Panc1 (cell line): ENCODE measurements at places on chromosomes 2 and 18.

GRCh38 chr2:61550375-61551209 lies 12.4 kb upstream of the XPO1 start:
- H3K36me3 ChIP-seq: no peaks in the 10 kb centered on the region
- DNase-seq: no peak
- no peaks in the 10 kb centered on the region for H3K4me1 ChIP-seq
- H3K4me3 ChIP-seq: no peak overlapping the region

DNA sequence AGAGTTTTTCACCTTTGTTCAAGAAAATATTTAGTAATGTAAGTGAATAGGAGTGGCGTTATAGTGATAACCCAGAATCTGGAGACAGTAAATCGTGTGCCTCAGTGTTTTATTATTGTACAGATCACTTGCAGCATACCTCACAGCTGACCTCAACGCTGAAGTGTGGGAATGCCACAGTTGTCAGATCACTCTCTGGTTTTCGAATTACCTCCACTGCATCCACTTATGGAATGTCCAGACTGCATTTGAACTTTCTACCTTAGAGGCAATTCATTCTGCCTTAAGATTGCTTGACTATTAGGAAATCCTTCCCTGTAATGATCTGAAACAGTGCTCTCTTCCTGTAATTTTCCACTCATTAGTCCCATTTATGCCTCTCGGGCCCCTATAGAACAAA lies 164.5 kb upstream of the ALPP start:
- H3K27me3 ChIP-seq: no peaks in the 10 kb centered on the region
- H3K4me3 ChIP-seq: no peak overlapping the region
- H3K4me1 ChIP-seq: no peaks in the 10 kb centered on the region
- no peaks in the 10 kb centered on the region for H3K36me3 ChIP-seq

DNA sequence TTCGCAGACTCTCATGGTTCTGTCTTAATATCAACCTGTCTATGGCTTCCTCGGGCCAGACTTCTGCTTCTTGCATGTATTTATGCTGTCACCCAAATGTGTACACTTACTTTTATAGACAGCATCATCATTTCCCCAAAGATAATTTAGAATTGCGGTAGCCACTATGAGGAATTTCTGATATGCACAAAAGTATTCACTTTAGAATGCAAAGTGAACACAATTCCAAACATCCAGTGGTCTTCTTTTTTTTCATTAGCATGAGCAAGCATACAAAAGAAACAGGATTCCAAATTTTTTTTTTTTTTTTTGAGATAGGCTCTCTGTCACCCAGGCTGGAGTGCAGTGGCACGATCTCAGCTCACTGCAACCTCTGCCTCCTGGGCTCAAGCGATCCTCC lies 21.0 kb upstream of the MCFD2 start:
- no peak overlapping the region for H3K4me3 ChIP-seq
- H3K27ac ChIP-seq: no peak overlapping the region
- DNase-seq: no peak

DNA sequence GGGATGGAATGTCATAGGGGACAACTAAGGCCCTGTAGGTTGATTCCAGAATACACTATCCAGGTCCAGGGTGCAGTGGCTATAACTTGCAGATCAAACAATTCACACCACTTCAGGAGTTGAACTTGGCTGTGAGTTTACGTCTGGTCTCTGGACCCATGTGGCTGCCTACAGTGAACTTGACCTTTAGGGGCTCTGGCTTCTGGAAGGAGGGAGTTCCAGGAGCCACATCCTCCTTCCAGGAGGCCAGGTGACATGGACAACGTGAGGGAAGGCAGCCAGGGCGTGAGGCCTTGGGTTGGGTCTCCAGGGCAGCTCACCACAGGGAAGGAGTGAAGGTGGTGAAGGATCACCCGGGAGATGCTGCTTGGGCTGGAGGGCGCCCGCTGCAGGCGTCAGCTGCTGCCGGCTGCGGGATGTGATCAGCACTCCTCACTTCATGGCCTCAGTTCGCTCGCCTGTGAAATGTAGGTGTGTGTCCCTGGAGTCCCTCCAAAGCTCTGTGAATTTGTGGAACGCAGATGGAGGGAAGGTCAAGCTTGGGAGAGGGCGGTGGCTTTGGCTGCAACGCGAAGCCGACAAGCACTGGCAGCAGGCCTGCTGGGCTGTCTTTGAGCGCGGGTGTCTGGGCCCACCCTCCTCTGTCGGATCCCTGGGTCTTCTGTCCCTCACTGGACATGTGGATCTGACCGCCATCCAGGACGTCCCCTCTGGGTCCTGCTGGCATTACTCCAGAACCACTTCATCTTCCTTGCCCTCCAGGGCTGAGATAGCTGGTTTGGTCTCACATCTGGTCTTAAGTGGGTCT lies 146.5 kb downstream of the GLI2 start:
- H3K27ac ChIP-seq: no peak overlapping the region
- H3K4me1 ChIP-seq: no peaks in the 10 kb centered on the region
- DNase-seq: no peak
- no peaks in the 10 kb centered on the region for H3K27me3 ChIP-seq
- H3K4me3 ChIP-seq: no peak overlapping the region

- H3K4me3 ChIP-seq: no peak overlapping the region
- H3K27ac ChIP-seq: no peak overlapping the region
- no peaks in the 10 kb centered on the region for H3K4me1 ChIP-seq
- H3K27me3 ChIP-seq: no peaks in the 10 kb centered on the region
These were observed 14.1 kb upstream of the MEX3C start for GRCh38 chr18:51211552-51211951.

DNA sequence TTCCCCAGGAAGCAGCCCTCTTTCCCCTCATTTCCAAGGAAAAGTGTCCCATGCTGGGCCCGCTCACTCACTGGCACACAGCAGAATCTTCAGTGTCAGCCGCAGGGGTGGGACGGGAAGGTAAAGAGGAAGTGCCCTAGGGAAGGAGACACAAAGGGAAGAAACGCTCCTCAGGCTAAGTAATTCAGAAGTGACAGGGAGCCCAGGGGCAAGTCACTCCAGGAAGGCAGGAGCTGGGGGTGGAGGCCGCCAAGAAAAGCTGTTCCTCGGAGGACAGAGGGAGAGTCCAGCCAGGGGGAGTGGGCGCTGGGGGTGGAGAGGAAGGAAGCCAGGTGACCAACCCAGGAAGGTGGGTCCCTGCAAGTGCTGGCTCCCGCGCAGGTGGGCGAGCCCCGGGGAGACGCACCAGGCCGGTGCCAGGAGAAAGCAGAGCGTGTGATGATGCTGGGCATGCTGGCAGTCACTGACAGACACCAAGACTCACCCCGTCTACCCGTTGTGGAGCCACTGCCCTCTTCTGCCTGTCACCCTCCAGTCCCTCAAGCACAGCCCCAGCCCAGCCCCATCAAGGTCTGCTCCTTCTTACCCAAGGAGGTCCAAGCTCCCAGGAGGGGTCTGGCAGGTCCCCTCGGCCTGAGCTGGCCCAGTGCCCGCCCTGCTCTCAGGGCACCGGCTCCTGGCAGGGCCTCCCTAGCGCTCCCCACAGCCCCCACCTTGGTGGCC lies 21.7 kb downstream of the HDAC4 start:
- DNase-seq: no peak
- H3K4me1 ChIP-seq: no peaks in the 10 kb centered on the region
- no peak overlapping the region for H3K27ac ChIP-seq

DNA sequence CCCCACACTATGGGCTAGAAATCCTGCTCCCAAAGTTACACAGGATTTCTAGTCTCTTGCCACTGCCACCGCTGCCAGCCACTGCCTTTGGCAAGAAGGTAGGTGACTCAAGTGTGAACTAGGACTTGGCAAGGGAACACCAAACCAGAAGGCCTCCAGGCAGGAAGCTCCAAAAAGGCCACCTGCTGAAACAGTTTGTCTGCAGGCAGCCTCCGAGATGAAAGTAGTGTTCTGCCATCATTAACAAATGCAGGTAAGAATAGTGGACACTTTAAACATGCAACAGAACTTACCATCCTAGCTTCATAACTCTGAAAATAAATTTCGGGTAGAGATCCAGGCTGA lies 3.9 kb downstream of the ANKRD44 start:
- no peaks in the 10 kb centered on the region for H3K27me3 ChIP-seq
- peaks cover 16% of the 10 kb centered on the region for H3K4me1 ChIP-seq
- peak overlapping the region; percentile 57 for H3K27ac ChIP-seq
- no peak for DNase-seq
- no peak overlapping the region for H3K4me3 ChIP-seq
- no peaks in the 10 kb centered on the region for H3K36me3 ChIP-seq

DNA sequence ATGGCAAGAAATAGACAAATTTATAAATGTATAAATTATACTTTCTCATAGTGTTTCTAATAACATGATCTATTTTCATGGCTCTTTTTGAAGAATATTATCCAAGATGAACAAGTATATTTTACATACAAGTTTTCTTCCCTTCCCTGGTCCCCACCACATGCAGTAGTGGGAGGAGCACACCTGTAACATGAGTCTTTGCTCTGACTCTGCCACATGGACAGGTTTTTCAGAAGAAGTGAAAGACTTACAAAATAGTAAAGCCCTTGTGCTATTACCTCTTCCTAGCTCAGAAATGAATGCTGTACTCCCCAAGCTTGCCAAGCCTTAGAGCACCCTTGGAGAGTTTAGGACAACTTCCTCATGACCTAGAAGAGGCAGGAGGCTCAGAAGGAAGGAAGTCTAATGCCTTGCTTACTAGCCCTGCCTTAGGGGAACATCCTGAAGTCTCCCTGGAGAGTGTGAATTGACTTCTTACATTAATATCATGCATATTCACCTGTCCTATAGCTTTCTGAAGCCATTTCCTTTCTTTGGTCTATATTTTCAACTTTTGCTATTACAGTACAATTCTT lies 18.4 kb downstream of the MXD1 start:
- H3K27me3 ChIP-seq: no peaks in the 10 kb centered on the region
- H3K36me3 ChIP-seq: no peaks in the 10 kb centered on the region
- no peak for DNase-seq
- no peak overlapping the region for H3K27ac ChIP-seq
- H3K4me3 ChIP-seq: no peak overlapping the region

GRCh38 chr18:28153485-28154065 lies 23.4 kb downstream of the CDH2 start:
- H3K36me3 ChIP-seq: no peaks in the 10 kb centered on the region
- no peak overlapping the region for H3K27ac ChIP-seq
- H3K4me1 ChIP-seq: no peaks in the 10 kb centered on the region
- H3K4me3 ChIP-seq: no peak overlapping the region
- DNase-seq: no peak
- no peaks in the 10 kb centered on the region for H3K27me3 ChIP-seq
